ENCODE measurements at places on chromosomes 5 and 9.

GRCh38 chr5:13252699-13253098 lies 691.8 kb downstream of the DNAH5 start:
- no peak for DNase-seq

DNA sequence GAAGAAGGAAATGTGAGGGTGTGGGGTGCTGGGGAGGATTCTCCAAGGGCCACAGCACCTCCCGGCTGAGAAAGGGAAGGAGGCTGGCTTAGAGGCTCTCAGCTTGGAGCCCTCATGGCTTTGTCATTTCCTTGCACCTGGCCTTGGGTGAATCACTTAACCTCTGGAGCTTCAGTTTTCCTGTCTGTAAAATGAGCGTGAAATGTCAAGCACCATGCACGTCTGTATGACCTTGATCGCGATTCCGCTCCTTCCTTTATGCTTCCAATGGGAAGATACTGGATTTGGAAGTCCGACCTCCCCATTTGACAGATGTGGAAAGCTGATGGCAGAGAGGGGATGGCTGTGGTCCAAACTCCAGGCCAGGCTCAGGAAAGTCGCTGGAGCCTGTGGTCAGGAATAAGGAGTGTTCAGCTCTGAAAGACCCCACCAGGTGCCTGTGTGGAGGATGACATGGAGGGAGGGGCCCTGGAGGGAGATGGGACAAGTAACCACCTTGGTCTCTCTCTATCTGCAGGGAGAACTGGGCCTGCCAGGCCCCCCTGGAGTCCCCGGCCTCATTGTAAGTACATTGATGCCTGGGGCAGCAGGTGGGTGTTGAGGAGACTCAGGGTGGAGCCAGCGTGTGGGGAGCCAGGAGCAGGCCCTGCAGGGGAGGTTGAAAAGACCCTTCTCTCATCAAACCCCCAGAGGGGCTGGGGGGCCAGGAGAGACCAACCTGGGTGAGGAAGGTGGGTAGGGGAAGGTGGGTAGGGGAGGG lies 66.5 kb downstream of the COL27A1 start:
- no peak for DNase-seq

DNA sequence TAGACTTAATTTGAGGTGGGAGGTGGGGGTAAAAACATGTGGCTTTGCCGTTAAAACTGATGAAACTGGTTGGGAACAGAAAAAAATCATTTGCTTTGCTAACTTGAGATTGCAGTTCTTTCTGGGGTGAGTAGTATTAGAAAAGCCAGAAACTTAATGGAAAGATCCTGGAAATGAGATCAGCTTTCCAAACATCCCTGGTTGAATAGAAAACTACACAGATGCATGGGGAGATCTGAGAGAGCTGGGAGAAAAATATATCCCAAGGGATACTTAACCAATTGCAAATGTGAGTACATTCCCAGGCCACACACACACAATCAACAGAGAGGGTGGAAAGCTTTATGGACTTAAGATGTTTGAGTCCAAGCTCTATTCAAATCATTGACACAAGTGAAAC lies 222.3 kb downstream of the YTHDC2 start:
- no peak for DNase-seq

DNA sequence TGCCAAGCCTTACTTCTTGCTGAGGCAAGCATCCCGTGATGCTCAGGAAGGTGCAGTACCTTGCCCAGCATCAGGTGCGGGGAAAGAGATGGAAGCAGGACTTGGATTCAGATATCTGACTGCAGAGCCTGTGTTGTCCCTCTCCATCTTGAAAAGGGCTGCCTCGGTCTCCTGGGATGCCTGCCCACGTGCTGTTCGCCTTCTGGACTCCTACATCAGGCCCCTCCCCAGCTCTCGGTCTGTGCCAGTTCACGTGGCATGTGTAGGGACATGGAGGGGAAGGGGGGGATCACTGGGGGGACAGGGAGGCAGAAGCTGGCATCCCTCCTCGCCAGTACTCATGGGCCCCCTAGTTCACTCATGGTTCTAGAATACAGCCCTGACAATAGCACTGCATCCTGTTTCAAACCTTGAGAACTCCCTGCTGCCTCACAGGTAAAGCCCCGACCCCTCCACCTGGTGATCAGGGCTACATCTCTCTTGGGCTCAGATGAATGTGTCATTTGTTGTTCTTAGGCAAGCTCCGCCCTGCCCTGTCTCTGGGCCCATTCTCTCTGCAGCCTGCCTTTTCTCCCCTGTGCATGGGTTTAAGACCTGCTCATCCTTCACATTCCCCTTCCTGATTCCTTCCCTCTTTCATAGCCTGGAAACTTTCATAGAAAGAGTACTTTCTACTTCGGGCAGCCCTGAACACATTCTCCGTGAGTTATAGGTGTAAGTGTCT lies 38.9 kb upstream of the SLC25A51 start:
- DNase-seq, result no peak
